ENCODE measurements at places on chromosomes 1 and 21.

DNA sequence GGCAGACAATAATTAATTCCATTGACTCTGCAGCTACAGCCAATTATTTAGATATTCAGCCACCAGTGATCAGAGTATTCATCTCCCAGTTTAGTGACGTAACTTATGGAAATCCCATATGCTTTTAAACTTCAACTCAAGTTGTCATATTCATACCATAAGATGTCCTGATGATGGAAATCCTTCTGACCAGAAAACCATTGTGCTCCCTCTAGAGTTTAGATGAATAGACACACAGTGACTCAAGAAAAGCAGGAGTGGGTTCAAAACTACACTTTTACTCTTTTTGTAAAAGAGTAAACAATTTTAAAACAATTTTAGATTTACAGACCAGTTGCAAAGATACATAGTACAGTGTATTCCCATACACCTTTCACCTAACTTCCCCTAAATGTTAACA is 463.7 kb downstream of the KCNT2 start:
- DNase-seq, result no peak

- DNase-seq, result no peak
Observed at GRCh38 chr21:45410865-45411809, 6.2 kb downstream of the COL18A1 start.

GRCh38 chr1:226370144-226370923 is 37.6 kb downstream of the PARP1 start:
- DNase-seq, result no peak

- DNase-seq, result peak; percentile 90
Observed at GRCh38 chr1:11158720-11159321, 30.3 kb upstream of the ANGPTL7 start.

DNA sequence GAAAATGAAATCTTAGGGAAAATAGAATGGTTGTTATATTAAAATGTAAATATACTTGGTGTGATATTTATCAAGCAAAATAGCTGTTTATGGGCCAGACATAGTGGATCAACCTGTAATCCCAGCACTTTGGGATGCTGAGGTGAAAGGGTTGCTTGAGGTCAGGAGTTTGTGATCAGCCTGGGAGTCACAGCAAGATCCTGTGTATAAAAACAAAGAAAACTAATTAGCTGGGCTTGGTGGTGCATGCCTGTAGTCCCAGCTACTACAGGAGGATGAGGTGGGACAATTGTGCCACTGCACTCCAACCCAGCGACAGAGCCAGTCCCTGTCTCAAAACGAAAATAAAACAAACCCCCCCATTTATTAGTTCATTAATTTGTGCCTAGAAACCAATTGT is 21.6 kb upstream of the CFHR1 start:
- no peak for DNase-seq

GRCh38 chr21:45333583-45334121 is 46.0 kb upstream of the POFUT2 start:
- DNase-seq, result no peak

GRCh38 chr21:45427331-45428271 is 22.6 kb downstream of the COL18A1 start:
- peak; percentile 57 for DNase-seq

GRCh38 chr1:220750131-220750515 is 2.0 kb downstream of the MTARC2 start:
- DNase-seq, result no peak

GRCh38 chr1:26890467-26890796 is 349 bp upstream of the GPN2 start:
- no peak for DNase-seq

- DNase-seq, result no peak
Observed at GRCh38 chr1:204151552-204152309, at the start of gene ETNK2. TSS of gene ETNK2 (minus strand) at chr1:204152044. CDS start at chr1:204151852, 192 bp downstream.

- DNase-seq, result no peak
Observed at GRCh38 chr21:44495611-44496563, 40.6 kb downstream of the LRRC3 start.

DNA sequence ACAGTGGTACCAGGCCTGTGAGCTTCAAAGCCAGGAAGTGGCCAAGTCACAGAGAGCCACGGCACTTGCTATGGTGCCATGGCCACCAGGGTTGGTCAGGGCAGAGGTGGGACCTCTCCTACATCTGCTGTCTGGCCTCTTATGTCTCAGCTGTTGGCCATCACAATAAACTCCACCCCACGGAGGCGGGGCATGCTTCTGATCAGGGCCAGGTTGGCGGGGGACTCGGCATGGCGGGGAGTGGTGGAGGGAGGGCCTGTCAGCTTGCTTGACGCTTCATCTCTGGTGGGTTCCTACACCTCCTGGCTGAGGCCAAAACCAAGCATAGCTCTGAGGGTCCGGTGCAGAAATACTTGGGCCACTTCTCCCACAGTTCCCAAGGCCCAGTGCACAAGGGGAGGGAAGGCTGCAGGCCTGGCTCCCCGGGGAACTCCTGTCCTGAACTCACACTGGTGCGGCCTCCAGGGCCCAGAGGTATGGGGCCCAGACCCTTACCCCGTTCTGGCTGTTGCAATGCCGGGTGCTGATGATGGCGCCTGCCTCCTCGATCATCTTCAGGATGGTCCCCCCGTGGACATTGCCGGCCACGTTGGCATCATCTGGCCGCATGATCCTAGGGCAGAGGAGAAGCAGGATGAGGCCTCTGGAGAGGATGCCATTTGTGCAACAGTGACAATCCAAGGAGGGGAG is 44.2 kb downstream of the ACOT7 start:
- no peak for DNase-seq

DNA sequence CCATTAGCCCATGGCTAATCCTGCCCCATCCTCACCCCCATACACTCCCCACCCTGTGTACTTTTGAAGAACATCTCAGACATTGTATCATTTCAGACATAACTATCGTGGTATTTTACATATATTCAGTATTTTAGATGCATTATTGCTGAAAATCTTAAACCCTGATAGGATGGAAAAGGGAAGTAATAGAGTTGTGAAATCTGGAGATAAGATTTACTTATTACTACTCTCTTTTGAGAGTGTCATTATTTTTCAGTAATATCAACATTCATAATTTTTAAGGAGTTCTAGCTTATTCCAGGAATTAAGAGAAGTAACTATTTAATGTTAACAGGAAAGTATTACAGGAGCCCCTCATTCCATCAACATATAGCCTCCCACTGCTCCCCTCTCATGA is 34.4 kb downstream of the ADCY10 start:
- DNase-seq, result no peak

Measured in AG09319 (cell line).